Activated CD4-positive, alpha-beta T cell treated with anti-CD3 and anti-CD28 coated beads, Interleukin-2, Interleukin-4, amounts not matched to agents 100 ng/mL and 50 ng/mL, durations not matched to agents 16 hours and 8 hours (primary cell): ENCODE measurements at places on chromosomes 1 and 21.

DNA sequence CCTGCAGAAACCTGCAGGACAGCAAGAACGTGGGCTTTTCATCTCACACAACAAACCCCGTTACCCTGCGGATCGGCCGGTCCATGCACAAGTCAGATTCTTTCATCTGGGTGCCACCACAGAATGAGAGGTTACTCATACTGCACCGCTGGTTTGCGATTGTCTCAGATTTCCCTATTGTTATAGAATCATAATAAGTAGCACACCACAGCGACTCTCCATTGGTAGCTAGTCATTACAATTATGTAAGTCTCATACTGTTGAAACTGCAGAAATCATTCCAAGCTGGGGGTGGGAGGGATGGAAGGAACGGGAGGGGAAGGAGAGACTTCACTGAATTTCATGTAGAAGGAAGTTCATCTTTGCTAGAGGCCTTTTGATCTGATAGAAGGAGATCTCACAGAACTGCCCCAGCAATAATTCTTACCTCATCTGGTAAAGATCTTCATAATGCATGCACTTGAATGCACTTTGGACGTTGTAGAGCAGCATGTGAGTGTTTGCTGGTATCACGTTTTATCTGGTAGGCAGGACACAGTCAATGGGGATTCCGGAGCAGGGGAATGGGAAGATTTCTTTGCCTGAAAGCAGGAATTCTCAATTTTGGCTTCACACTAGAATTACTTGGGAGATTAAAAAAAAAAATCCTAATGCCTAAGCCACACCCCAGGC, 221.1 kb downstream of the KIF26B start:
- no peak for DNase-seq

DNA sequence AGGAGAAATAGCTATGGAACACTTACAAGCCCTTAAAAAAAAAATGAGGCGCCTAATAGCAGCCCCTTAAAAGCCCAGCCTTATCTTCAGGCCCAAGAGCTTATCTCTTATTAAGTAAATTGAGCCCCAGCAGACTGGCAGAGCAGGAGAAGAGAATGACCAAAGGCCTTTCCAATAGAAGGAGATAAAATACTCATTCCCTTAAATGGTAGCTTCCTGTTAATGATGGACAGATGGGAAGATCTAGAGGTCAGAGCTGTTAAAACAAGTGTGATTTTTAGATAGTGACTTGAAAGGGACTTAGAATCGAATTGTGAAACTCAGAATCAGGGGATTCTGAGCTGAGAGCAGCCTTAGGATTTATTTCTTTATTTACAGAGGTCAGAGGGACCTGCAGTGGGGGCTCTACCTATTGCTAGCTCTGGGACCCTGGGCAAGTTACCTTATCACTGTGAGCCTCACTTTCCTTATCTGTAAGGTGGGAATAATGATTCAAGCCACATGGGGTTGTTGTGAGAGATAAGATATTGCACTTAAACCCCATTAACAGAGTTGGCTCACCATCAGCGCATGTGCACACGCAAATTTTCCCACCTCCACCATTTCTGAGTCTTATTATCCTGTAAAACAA, 101.3 kb upstream of the C8B start:
- no peak for DNase-seq

- DNase-seq: no peak
These were observed 29.2 kb downstream of the MROH9 start for GRCh38 chr1:170964506-170964905.

GRCh38 chr1:65674522-65674921, 118.2 kb upstream of the PDE4B start:
- DNase-seq: no peak

DNA sequence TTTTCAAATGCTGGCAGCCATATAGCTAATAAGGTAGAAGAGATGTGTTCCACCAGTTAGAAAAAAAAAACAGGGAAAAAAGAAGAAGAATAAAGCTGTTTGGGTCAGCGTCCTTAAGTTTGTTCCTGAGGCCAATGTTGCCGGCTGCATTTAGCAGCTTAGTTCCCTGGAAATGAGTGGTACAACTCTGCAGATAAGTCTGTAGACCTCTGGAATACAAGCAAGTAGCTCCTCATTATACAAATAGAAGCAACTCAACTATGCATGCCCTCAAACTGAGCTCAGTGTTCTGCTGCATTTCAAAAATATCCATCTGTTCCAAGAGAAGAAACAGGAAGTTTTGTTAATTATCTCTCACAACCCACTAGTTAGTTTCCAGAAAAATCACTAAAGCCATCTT, 181.2 kb upstream of the PKN2 start:
- DNase-seq: no peak

GRCh38 chr1:45840704-45841103, 37.3 kb downstream of the MAST2 start:
- no peak for DNase-seq

DNA sequence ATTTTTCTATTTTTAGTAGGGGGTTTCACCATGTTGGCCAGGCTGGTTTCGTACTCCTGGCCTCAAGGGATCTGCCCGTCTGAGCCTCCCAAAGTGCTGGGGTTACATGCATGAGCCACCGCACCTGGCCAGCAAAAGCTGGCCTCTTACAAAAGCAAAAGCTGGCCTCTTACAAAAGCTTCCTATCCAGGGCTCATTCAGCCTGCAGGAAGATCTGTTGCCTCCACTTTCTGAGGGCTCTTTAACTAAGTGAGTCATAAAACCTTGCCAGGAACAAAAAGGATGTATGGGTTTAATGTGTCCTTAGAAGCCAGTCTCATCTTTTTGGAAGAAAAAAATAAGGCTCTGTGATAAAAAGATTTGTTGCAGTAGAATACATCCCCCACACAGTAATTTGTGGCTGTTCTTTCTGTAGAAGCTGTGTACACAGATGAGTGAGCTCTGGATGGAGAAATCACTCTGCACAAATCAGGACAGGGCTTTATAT, 15.0 kb downstream of the HTR1D start:
- DNase-seq: no peak

- peak; percentile 51 for DNase-seq
These were observed 59.8 kb downstream of the CAPN2 start for GRCh38 chr1:223771814-223772770.

GRCh38 chr1:13965770-13966398, 265.9 kb downstream of the PRDM2 start:
- no peak for DNase-seq

- DNase-seq: no peak
These were observed 80.6 kb downstream of the SLC25A24 start for GRCh38 chr1:108119500-108119899.

- DNase-seq: no peak
These were observed 82.6 kb downstream of the SPAG17 start for GRCh38 chr1:118102445-118102844.

- no peak for DNase-seq
These were observed 9.7 kb downstream of the SKI start for GRCh38 chr1:2237773-2238172.

DNA sequence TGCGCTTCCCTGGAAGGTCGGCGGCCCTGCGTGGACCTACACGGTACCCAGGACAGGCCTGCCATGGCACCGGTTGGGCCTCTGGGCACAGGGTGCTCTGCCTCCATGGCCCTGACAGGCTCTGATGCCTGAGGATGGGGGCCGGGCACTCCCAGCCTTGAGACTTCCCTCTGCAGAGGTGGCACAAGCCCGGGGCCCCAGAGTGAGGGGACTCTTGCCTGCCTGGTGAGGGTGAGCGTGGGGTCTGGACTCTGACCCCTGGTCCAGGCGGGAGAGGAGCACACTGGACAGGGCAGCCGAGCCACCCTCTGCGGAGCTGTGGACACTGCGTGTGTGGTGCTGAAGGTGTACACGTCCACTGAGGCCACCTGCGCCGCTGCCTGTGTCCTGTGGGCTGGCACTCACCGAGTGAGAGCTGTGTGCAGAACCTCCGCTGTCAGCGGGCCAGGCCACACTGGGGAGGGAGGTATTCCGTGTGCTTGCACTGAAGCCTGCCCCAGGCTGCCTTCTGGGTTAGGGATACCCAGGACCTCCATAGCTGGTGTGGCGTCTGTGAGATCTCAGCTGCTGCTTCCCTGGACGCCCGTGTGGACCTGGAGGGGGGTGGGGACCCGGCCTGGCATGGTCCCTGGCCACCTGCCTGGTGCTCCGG, 10.4 kb downstream of the SKI start:
- DNase-seq: no peak

DNA sequence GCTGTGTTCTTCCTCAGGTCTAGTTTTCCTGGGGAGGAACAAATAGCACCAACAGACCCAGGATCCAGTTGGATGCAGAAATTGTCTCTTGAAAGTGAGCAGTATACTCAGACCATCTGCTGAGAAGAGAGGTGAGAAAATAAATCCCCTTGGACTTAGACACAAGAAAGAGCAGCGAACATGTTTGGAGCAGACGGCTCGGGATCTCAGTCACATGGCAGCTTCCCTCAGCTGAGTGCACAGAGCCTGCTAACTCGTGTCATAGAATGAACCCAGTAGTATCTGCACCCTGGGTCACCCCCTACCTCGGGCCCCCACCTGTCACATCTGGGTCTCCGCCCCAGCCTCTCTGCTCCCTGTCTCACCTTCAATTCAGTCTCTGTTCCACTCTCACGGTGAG, 115.6 kb downstream of the CCDC185 start:
- no peak for DNase-seq

DNA sequence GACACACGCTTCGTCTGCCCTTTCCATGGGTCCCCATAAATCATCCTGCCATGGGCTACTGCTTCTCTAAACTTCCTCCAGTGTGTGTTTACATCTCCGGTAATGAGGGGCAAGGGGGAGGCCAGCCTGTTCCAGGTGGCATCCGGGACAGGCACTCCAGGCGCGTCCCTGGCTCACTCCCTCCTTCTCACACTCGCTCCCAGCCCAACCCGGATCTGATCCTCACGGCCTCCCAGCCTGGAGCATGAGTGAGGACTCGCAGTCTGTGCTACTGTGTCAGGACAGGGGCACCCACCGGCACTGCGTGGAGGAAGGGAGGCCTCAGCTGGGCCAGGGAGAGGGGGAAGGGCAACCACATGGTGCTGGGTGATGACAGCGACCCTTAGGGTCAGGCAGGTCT, 225.4 kb downstream of the TRABD2B start:
- no peak for DNase-seq

DNA sequence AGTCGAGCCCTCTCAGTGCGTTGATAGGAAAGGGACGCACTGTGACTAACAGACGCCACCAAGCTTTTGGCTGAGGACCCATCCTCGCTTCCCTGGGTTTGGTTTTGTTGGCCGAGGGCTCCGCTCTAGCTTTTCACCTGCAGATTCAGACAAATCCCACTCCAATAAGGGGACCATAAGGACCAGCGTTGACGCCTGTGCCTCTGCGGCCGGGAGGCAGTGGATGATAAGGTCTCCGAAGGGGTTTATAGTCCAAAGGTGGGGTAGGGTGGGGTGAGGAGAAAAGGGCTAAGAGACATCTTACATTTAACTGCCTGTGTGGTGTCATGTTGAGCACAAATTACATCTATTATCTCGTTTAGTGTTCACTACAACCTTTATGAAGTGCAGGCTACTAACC, 760 bp downstream of the PEX14 start:
- no peak for DNase-seq

DNA sequence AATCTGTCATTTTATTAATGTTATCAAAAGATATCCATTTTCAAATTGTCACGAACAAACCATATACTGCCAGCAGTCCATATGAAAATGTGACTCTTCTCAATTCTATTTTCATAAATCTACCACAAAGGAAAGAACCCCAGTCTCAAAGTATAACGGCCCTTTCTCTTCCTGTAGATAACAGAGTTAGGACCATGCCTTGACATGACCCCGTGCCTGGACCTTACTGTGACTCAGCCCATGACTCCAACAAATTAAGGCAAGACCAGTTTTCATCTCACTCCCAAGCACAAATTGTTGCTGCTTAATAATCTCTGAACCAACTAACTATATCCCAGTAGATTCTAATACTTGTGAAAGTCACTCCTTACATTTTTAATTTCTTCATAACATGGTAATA, 124.4 kb upstream of the NFIA start:
- no peak for DNase-seq

GRCh38 chr1:40662151-40662550, 3.3 kb downstream of the RIMS3 start:
- no peak for DNase-seq

DNA sequence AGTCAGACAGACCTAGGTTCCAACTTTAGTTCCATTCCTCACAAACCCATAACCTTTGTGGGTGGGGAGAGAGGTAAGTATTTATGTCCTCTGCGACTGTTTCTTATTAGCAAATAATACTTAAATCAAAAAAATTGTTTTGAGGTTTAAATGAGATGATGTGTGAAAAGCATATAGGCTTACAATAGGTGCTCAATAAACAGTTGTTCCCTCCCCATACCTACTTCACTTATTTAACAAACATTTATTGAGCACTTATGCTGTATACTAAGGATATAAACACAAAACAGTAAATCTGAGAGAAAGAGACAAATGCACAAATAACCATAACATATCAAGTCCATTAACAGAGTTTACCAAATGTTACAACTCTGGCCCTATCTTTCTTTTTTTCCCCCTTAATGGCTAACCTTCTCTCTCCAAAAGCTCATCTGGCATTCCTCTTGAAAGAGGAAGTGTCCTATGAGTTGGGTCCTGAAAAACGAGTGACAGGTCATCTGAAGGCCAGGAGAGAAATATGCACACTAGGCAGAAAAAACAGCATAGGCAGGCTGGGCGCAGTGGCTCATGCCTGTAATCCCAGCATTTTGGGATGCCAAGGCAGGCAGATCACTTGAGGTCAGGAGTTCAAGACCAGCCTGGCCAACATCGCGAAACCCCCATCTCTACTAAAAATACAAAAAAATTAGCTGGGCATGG, 10.3 kb downstream of the PIGM start:
- no peak for DNase-seq

GRCh38 chr1:187928288-187928687, 1099.5 kb downstream of the PLA2G4A start:
- DNase-seq: no peak

DNA sequence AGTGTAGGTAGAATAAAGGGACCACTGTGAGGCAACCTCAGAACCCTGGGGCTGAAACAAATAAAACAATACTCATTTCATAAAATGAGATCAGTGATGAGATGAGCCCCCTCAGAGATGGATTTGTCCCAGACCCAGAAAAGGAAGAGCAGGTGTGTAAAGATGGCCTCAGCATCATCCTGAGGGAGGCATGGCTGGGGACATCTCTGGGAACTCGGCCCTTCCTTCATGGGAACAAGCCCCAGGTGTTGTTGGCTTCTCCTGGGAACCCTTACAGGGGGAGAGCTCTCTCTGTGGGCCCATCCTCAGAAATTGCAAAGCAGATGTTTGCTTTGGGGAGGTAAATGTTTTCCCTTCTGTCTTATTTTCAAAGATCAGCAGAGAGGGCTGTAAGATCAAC, 133.2 kb upstream of the USP24 start:
- DNase-seq: no peak

DNA sequence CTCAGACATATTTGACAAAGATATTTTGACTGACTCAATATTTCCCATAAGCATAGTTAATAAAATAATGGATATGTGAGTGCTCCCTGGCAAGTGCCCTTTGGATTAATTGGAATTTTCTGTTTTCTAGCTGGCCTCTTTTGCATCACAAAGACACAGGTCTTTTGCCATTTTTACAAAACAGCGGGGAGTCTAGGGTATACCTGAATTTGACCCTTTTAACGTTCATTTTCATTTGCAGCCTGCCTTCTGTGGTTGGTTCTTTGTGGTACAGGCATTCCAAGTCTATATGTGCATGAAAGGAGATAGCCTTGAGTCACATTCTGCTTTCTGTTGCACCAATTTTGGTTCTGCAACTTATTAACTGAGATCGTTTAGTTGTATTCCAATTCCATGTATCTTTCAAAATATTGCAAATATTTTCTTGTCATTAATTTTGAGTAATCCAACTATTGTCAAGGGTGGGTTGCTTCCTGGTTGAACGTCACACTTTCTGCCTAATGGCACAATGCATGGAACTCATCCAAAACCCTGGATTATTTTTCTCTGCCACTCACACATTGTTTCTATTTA, 171.7 kb downstream of the CRB1 start:
- DNase-seq: no peak
